ENCODE measurements at places on chromosomes 2 and 18. TPM values are rescaled to one million over a fixed set of nuclear protein-coding genes. Genes with fewer than 3 reads are reported as not detected.
A peak's percentile ranks its signal among the peaks of the same experiment; 100 is the strongest.

Gene TAF1B
- 12.8 TPM for polyA plus RNA-seq

Gene CHRNG
- 104 TPM for polyA plus RNA-seq

- no peak for DNase-seq
Observed at GRCh38 chr2:69200107-69200520, 186.9 kb downstream of the GFPT1 start.

DNA sequence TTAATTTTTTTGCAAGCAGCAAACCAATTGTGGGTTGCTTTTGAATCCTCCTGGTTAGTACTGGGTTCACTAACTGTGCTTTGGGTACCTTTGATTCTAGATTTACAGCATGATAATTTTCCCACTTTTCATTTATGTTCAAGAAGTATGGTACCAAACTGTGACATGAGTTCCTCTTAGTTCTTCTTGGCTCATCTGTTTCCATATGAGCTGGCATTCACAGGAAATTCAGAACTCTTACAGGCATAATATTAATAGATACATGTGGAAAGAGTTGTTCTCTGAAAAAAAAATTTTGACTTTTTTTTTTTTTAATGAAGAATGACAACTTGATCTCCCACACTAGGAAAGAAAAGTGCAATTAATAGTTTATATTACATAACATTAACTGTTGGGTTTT, 59.4 kb downstream of the FMNL2 start:
- DNase-seq: no peak

DNA sequence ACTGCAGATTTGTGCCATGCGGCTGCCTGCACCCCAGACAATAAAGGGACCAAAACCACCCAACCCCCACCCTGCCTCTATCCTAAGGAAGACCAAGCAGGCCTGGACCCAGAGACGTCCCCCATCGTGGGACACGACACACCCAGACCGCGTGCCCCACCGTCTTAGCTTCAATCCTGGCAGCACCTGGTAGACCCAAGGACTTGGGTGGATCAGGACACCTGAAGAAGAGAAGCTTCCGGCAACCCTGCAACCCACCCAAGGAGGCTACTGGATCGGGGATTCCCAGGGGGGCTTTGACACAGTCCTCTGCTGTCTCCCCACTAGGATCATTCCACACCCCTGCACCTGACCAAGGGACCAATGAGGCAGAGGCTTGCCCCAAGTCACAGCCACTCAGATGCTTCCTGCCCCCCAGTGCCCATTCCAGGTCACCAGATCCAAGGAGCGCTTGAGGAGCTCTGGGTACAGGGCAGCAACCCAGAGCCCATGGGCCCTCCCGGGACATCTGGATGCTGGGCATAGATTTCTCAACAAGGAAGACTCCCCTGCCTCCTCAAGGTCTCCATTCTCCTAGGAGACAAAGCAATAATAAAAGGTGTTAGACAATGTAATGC, 3.6 kb downstream of the ALPI start:
- DNase-seq: no peak

Gene DSC2
- 6.9 TPM for polyA plus RNA-seq

DNA sequence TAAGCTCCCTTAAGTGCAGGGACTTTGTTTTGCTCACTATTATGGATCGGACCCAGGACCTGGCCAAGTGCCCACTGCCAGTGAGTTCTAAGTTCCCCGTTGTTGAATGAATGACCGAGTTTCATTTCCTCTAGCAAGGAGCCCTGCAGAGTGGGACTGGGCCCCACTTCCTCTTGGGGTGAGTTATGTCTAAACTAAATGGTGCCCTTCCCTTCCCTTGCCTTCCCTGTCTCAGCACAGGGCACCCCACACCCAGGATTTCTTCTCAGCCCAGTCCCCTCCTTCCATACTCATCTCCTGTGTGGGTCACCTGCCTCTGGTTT, 195.3 kb upstream of the HS6ST1 start:
- DNase-seq: no peak

GRCh38 chr2:66434679-66435548, at the start of gene MEIS1:
TSS of gene MEIS1 (plus strand) at chr2:66435125. CDS start at chr2:66435857, 732 bp downstream.
- peak; percentile 97 for DNase-seq

DNA sequence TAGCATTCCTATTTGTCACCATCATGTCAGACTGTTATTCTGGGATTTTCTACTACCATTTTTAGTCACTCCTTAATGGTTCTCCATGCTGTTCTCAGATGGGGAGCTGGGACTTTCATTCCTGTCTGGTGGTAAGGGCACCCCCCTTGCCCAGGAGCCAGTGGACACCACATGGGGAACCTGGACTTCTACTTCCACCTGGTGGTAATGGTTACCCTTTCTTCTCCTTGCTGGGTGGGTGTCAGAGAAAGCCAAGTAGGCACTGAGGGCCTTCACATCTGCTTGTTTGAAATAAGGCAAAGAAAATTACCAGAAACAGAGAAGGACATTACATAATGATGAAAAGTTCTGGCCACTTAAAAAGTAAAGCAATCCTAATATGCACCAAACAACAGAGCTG, 239.8 kb downstream of the FHOD3 start:
- DNase-seq: no peak

GRCh38 chr2:160970052-160970965, 189.9 kb upstream of the TANK start:
- DNase-seq: peak; percentile 82

DNA sequence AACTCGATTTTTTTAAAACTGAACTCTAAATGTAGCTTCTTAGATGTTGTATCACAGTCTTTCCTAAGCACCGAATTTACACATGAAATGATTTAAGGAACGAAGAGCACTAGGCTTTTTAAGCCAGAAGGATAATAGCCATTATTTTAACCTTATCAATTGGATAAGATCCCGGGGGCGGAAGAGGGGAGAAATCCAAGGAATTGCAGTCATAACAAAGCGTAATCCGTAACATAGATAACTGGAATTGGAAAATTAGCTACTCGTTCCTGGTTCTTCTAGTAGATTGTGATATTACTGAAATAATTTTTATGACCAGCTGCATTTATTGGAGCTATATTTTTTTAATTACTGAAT, 988 bp upstream of the KANSL1L start:
- DNase-seq: no peak

DNA sequence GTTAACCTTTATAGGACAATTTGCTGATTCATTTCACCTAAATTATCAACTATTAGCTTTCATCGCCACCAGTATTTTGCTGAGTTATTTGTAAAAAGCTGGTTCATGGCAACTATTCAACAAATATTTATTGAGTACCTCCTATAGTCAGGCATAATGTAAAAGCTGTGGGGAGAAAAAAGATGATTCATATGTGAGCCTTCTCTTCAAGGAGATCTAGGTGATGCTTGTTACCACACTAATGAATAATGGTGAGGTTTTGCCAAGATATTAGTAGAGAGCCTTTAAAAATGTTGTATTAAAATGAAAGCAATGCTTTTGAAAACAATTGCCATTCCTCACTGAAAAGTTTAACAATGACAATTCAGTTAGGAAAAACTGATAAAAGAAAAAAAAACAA, 187.8 kb downstream of the ANKRD44 start:
- DNase-seq: no peak

GRCh38 chr18:51568151-51568550, 370.7 kb upstream of the MEX3C start:
- no peak for DNase-seq

Gene SDC1
- polyA plus RNA-seq: 6.8 TPM

DNA sequence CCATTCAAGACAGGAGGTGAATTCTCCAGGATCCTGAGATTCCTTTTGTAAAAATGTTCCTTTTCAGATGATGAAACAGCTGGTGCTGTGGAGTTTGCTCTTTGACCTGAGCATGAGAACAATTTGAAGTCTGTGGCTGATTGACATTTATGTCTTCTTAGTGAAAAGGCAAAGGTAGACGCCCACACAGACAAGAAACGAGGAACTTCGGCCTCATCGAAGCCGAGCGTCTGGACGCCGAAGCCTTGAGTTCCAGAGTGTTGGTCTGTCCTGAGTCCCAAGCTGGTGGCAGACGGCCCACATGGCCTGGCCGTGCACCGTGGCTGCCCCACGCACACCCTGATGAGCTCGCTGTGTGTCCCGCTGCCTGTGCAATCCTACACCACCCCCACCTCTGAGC, 20.7 kb upstream of the SNTG2 start:
- no peak for DNase-seq

Gene TUBA4B
- polyA plus RNA-seq: not detected

GRCh38 chr2:10868465-10869314, 43.0 kb upstream of the KCNF1 start:
- DNase-seq: no peak

DNA sequence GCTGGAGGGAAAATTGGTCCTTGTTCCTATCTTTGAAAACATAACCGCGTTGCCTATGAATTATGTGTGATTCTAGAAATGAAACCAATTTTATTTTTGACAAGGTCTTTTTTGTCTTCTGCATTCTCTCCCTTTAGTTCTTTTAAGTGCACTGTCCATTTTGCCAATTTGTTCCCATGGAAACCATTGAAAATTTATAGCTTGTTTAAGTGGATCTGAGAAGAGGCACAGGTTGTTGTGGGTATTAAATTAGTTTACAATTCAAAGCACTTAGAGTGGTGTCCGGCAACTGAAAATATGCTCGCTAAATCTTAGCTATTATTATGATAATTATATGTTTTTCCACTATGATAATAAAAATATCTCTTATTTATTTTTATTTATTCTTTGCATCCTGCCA, 107.5 kb upstream of the FSHR start:
- DNase-seq: no peak

All from muscle of back (tissue), 13 donors.